ENCODE measurements at places on chromosomes 7 and 10. TPM values are rescaled to one million over a fixed set of nuclear protein-coding genes. Genes with fewer than 3 reads are reported as not detected.

The WDFY4 gene
- 1.2 TPM for total RNA-seq

DNA sequence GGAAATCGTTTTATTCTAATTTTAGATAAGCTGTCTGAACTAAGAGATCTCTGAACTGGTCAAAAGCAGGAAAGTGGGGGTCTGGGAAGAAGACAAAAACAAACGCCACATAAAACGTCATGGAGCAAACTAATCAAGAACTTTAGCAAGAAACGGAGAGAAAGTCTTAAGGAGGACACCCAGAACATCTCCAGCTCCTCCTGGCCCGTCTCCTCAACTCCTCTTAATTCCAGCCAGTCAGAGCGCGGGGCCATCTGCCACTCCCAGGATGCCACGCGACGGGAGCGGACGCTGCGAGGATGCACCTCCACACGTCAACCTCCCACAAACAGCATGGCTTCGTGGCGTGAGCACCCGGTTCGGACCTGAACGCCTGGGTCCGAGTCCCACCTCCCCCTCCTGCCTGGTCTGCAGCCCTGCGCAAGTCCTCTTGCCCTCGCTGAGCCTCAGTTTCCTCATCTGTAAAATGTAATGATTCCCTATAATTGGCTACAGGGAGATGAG is 598 bp downstream of the MMS19 start:
- H3K27me3 ChIP-seq = peaks cover 2% of the 10 kb centered on the region
- peaks cover 5% of the 10 kb centered on the region for H3K36me3 ChIP-seq

GRCh38 chr7:12607134-12607533 is 36.6 kb downstream of the SCIN start:
- no peaks in the 10 kb centered on the region for H3K4me1 ChIP-seq
- no peak for DNase-seq
- no peak overlapping the region for H3K4me3 ChIP-seq
- H3K27ac ChIP-seq = no peak overlapping the region
- H3K36me3 ChIP-seq = no peaks in the 10 kb centered on the region
- no peaks in the 10 kb centered on the region for H3K27me3 ChIP-seq

- peak; percentile 10 for DNase-seq
- H3K27me3 ChIP-seq = peaks cover 2% of the 10 kb centered on the region
- no peak overlapping the region for H3K4me3 ChIP-seq
Observed at GRCh38 chr10:93580828-93581227, 14.4 kb downstream of the FFAR4 start.

- H3K36me3 ChIP-seq = no peaks in the 10 kb centered on the region
- no peak for DNase-seq
- H3K4me1 ChIP-seq = no peaks in the 10 kb centered on the region
- no peak overlapping the region for H3K27ac ChIP-seq
Observed at GRCh38 chr7:121752706-121753105, 120.3 kb upstream of the PTPRZ1 start.

The CDH23 gene
- total RNA-seq = 4.2 TPM

GRCh38 chr7:96174812-96175211 is 147.1 kb downstream of the SLC25A13 start:
- peaks cover 17% of the 10 kb centered on the region for H3K36me3 ChIP-seq
- H3K27me3 ChIP-seq = no peaks in the 10 kb centered on the region
- no peak for DNase-seq
- no peak overlapping the region for H3K4me3 ChIP-seq

- DNase-seq = no peak
- no peaks in the 10 kb centered on the region for H3K36me3 ChIP-seq
- no peaks in the 10 kb centered on the region for H3K27me3 ChIP-seq
Observed at GRCh38 chr7:98656899-98657298, 39.8 kb downstream of the NPTX2 start.

GRCh38 chr7:139981511-139981895 is 81.2 kb downstream of the PARP12 start:
- no peaks in the 10 kb centered on the region for H3K27me3 ChIP-seq
- no peak overlapping the region for H3K27ac ChIP-seq
- H3K36me3 ChIP-seq = no peaks in the 10 kb centered on the region
- H3K4me1 ChIP-seq = no peaks in the 10 kb centered on the region
- no peak for DNase-seq
- no peak overlapping the region for H3K4me3 ChIP-seq

DNA sequence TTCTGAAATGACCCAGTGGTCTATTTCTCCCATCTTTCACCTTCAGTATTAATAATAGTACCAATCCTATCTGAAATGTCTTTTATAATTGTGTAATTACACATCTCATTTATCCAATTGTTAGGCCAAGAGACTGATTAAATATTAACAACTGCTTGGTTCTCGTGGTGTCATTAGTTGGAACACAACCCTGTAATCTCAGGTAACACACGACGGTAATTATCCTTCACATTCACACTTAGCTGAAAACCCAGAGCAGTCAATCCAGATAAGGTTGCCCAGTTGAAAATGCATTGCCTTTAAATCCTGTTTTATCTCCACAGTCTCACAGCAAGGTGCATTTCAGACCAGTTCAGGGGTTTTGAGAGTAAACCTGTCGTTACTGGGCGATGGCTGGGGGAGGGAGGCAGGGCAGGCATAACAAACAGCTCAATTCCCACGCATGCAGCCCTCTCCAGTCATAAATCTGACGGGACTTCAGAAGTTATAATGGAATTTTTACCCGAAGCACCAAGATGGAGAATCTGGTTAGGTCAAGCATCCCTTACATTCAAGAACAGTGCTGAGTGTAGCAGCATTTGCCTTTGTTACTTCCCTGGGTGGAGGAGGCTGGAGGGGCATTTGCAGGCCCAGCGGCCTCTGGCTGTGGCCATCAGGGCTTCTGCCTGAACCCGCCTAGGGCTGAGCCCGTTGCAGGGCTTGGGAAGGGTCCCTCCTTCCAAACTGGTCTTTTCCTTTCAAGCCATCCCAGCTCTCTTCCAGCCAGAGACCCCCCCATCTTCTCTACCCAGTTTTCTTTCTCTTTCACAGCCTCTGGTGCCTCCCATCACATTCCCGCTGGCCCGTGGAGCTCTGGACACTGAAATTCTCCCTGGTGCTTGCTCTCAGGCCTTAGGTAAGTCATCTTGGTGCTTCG is 201.0 kb upstream of the LYZL2 start:
- H3K4me1 ChIP-seq = peaks cover 44% of the 10 kb centered on the region
- H3K36me3 ChIP-seq = no peaks in the 10 kb centered on the region
- H3K4me3 ChIP-seq = no peak overlapping the region
- H3K27me3 ChIP-seq = no peaks in the 10 kb centered on the region

GRCh38 chr10:72001033-72001395 is 36.8 kb downstream of the CHST3 start:
- H3K27ac ChIP-seq = peak overlapping the region; percentile 97
- H3K36me3 ChIP-seq = peaks cover 9% of the 10 kb centered on the region
- DNase-seq = no peak
- H3K27me3 ChIP-seq = no peaks in the 10 kb centered on the region

DNA sequence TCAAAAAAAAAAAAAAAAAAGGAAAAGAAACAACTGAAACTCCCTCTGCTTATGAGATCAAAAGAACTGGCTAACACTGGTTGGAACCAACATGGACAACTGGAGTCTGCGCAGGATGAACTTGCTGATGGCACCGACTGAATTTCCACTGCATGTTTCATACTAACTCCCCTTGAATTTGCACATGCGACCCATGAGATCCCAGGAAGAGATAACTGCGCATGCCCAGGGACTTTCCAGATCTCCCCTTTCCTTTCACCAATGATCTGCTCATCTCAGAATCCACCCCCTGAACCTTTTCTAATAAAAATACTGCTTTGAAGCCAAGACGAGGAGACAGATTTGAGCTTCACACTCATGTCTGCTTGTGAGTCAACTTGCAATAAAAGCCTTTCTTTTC is 20.7 kb downstream of the LBX1 start:
- H3K27ac ChIP-seq = no peak overlapping the region
- DNase-seq = no peak
- no peak overlapping the region for H3K4me3 ChIP-seq

The ABCB1 gene
- 0.53 TPM for total RNA-seq

The CELF2 gene
- 37.2 TPM for total RNA-seq

GRCh38 chr10:119509909-119510451 is 32.5 kb downstream of the RGS10 start:
- H3K27ac ChIP-seq = peak overlapping the region; percentile 62
- DNase-seq = peak; percentile 86
- H3K36me3 ChIP-seq = peaks cover 28% of the 10 kb centered on the region
- no peak overlapping the region for H3K4me3 ChIP-seq
- H3K27me3 ChIP-seq = no peaks in the 10 kb centered on the region

The TMEM270 gene
- total RNA-seq = not detected

DNA sequence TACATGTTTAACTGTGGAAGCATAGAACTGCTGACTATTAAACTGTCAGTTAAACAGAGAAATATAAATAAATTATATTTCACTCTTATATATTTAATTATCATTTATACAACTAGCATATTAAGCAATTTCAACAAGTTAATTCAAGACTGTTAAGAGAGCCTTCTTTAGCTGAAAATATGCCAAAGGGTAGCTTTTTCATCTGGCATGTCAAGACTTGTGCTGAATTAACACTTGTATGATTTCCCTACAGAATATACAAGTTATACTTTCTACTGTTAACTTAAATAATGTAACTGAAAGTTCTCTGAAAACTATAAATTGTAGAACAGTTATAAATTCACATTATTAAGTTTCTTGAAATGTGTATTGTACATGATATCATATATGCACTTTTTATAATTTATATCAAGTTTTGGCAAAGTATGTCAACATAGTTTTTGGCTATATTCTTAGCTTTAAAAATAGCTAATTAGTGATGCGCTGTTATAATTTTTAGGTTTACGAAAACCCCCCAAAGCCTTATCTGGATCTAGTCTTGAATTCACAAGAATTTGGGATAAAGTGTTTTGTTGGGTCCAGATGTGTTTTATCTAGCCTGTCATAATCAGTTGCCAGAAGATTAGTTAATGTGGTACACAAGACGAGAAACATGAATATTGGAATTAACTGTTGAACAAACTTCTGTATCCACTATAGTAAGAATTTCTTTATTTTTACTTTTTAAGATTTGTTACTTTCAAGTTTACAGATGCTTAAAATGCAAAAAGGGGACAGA is 231.1 kb upstream of the FOXP2 start:
- no peaks in the 10 kb centered on the region for H3K36me3 ChIP-seq
- no peak for DNase-seq
- H3K27ac ChIP-seq = no peak overlapping the region

- no peak for DNase-seq
- no peak overlapping the region for H3K27ac ChIP-seq
- H3K36me3 ChIP-seq = no peaks in the 10 kb centered on the region
- H3K4me1 ChIP-seq = peaks cover 34% of the 10 kb centered on the region
- no peak overlapping the region for H3K4me3 ChIP-seq
- H3K27me3 ChIP-seq = no peaks in the 10 kb centered on the region
Observed at GRCh38 chr7:101904019-101904418, 86.6 kb downstream of the CUX1 start.

- H3K36me3 ChIP-seq = no peaks in the 10 kb centered on the region
- peak; percentile 58 for DNase-seq
- H3K4me1 ChIP-seq = no peaks in the 10 kb centered on the region
- no peak overlapping the region for H3K4me3 ChIP-seq
- no peaks in the 10 kb centered on the region for H3K27me3 ChIP-seq
- no peak overlapping the region for H3K27ac ChIP-seq
Observed at GRCh38 chr7:95509199-95509598, 23.5 kb downstream of the ASB4 start.

DNA sequence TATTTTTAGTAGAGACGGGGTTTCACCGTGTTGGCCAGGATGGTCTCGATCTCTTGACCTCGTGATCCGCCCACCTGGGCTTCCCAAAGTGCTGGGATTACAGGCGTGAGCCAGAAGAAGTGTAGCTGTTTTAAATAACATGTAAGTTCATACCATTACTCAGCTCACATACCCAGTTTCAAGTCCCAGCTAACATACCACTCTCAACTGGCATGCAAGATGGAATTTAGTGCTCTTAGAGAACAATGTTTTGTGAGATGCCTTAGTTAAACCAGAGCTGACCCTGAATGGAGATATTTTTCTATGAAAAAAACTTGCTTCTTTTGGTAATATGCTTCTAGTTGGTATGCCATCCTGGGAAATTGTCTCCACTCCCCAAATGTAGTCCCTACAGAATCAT is 37.3 kb downstream of the HBP1 start:
- H3K27me3 ChIP-seq = no peaks in the 10 kb centered on the region
- no peak overlapping the region for H3K27ac ChIP-seq
- H3K4me1 ChIP-seq = no peaks in the 10 kb centered on the region
- DNase-seq = no peak
- no peak overlapping the region for H3K4me3 ChIP-seq

DNA sequence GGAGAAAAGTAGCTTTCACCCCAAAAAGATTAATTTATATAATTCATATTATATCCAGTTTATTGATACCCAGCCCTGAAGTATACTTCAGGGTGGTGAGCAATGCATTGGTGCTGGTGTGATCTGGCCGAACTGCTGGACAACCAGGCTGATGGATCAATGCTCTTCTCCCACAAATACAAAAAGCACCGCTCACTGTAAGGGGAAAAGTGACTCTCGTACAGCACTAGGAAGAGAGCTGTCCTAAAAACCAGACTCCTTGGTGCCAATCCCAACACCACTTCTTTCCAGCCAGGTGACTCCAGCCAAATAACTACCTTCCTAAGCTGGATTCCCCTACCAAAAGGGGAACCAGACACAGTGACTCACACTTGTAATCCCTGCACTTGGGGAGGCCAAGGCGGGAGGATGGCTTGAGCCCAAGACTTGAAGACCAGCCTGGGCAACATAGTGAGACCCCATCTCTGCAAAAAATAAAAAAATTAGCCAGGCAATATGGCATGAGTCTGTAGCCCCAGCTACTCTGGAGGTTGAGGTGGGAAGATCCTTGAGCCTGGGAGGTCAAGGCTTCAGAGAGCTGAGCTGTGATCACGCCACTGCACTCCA is 13.1 kb upstream of the TNPO3 start:
- H3K27ac ChIP-seq = no peak overlapping the region
- no peak for DNase-seq
- no peaks in the 10 kb centered on the region for H3K4me1 ChIP-seq
- no peak overlapping the region for H3K4me3 ChIP-seq
- H3K27me3 ChIP-seq = peaks cover 12% of the 10 kb centered on the region
- H3K36me3 ChIP-seq = no peaks in the 10 kb centered on the region

- no peaks in the 10 kb centered on the region for H3K27me3 ChIP-seq
- H3K4me3 ChIP-seq = no peak overlapping the region
- no peaks in the 10 kb centered on the region for H3K36me3 ChIP-seq
- no peak for DNase-seq
- no peak overlapping the region for H3K27ac ChIP-seq
- peaks cover 59% of the 10 kb centered on the region for H3K4me1 ChIP-seq
Observed at GRCh38 chr7:60706-61105, 131.7 kb upstream of the FAM20C start.

- no peak for DNase-seq
- H3K27ac ChIP-seq = no peak overlapping the region
- peaks cover 40% of the 10 kb centered on the region for H3K4me1 ChIP-seq
Observed at GRCh38 chr10:12846718-12847117, 154.8 kb downstream of the CCDC3 start.

GRCh38 chr7:12945901-12946300 is 258.5 kb downstream of the ARL4A start:
- H3K36me3 ChIP-seq = no peaks in the 10 kb centered on the region
- no peaks in the 10 kb centered on the region for H3K27me3 ChIP-seq
- no peak overlapping the region for H3K27ac ChIP-seq
- H3K4me3 ChIP-seq = no peak overlapping the region
- H3K4me1 ChIP-seq = no peaks in the 10 kb centered on the region

The DDX50 gene
- 51.9 TPM for total RNA-seq

- no peaks in the 10 kb centered on the region for H3K27me3 ChIP-seq
- H3K36me3 ChIP-seq = no peaks in the 10 kb centered on the region
- no peak for DNase-seq
- H3K4me3 ChIP-seq = no peak overlapping the region
- H3K27ac ChIP-seq = no peak overlapping the region
Observed at GRCh38 chr7:50268990-50269389, 35.5 kb upstream of the IKZF1 start.
